HFFc6 (cell line): ENCODE measurements at places on chromosomes 11 and 22. TPM values are rescaled to one million over a fixed set of nuclear protein-coding genes. Genes with fewer than 3 reads are reported as not detected.

KIF18A gene
- total RNA-seq, result 10.9 to 21.2 TPM (median 17.0 TPM) in 3 replicates

PARVA gene
- 173 to 216 TPM (median 186 TPM) in 3 replicates for total RNA-seq

TYR gene
- total RNA-seq, result not detected in 3 replicates

CNTN5 gene
- not detected in 3 replicates for total RNA-seq

OR8D4 gene
- total RNA-seq, result not detected in 2 replicates

NOX4 gene
- 3.1 to 7.0 TPM (median 5.4 TPM) in 3 replicates for total RNA-seq

SMTNL1 gene
- not detected in 3 replicates for total RNA-seq

- H3K4me3 ChIP-seq, result no peak overlapping the region
- H3K4me1 ChIP-seq, result peaks cover 49% of the 10 kb centered on the region
- peaks cover 5% of the 10 kb centered on the region for H3K27me3 ChIP-seq
- H3K36me3 ChIP-seq, result peaks cover 53% of the 10 kb centered on the region
- H3K27ac ChIP-seq, result peak overlapping the region; percentile 9; the same call in 1 of the 2 replicates
Measured at GRCh38 chr11:130121445-130121978, 38.1 kb upstream of the ST14 start.

- DNase-seq, result no peak
- no peak overlapping the region for H3K4me3 ChIP-seq
- H3K4me1 ChIP-seq, result peaks cover 49% of the 10 kb centered on the region
- H3K27ac ChIP-seq, result no peak overlapping the region
Measured at GRCh38 chr11:131693756-131694155, 323.3 kb downstream of the NTM start.

GRCh38 chr11:92702805-92703448 is 266.5 kb upstream of the MTNR1B start:
- H3K27me3 ChIP-seq, result no peaks in the 10 kb centered on the region; the same call in 1 of the 2 replicates
- DNase-seq, result peak; percentile 17
- no peaks in the 10 kb centered on the region; the same call in 1 of the 2 replicates for H3K4me1 ChIP-seq

- no peak overlapping the region for H3K27ac ChIP-seq
- peaks cover 28% of the 10 kb centered on the region for H3K27me3 ChIP-seq
- H3K4me1 ChIP-seq, result peaks cover 20% of the 10 kb centered on the region
- DNase-seq, result no peak
Measured at GRCh38 chr11:132346558-132347148, 976.2 kb downstream of the NTM start.

- no peak overlapping the region for H3K4me3 ChIP-seq
- peaks cover 2% of the 10 kb centered on the region for H3K27me3 ChIP-seq
- DNase-seq, result no peak
- peaks cover 8% of the 10 kb centered on the region for H3K4me1 ChIP-seq
- H3K27ac ChIP-seq, result no peak overlapping the region
- H3K36me3 ChIP-seq, result no peaks in the 10 kb centered on the region
Measured at GRCh38 chr11:132187386-132187785, 817.0 kb downstream of the NTM start.

DNA sequence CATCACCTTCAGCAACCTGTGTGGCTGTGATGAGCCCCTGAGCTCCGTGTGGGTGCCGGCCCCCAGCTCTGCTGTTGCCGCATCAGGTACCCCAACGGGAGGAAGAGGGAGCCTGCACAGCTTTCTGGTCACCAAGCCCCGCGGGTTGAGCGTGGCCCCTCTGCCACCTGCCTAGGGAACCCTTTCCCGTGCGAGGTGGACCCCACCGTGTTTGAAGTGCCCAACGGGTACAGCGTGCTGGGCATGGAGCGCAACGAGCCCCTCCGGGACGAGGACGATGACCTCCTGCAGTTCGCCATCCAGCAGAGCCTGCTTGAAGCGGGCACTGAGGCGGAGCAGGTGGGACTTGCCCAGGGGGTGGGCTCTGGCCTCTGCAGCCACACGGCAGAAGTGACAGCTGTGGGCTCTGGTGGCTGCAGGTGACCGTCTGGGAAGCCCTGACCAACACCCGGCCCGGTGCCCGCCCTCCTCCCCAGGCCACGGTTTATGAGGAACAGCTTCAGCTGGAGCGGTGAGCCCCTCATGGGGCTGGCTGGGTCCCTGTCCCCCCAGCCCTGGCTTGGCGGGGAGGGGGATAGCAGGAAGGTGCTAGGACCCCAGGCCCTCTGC is 1.9 kb upstream of the SSH3 start:
- H3K27ac ChIP-seq, result no peak overlapping the region
- peaks cover 5% of the 10 kb centered on the region; the same call in 1 of the 2 replicates for H3K4me1 ChIP-seq

DNA sequence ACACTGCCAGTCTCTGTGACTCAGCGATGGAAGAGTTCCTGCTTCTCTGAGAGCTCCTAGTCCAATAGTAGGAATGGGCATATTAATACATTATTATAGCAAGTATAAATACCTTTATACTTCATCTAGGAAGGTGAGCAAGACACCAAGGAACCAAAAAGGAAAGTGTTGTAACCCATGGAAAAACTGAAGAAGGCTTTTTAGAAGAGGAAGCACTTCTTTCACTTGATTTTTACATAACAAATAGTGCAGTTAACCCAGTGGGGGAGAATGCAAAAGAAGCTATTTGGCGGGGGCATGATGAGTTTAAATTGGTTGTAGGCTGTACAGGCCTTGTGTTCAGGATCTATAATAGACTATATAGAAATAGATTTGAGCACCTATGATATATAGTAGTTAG is 31.2 kb upstream of the C11orf87 start:
- H3K36me3 ChIP-seq, result no peaks in the 10 kb centered on the region; the same call in 1 of the 2 replicates
- H3K27me3 ChIP-seq, result no peaks in the 10 kb centered on the region

DNA sequence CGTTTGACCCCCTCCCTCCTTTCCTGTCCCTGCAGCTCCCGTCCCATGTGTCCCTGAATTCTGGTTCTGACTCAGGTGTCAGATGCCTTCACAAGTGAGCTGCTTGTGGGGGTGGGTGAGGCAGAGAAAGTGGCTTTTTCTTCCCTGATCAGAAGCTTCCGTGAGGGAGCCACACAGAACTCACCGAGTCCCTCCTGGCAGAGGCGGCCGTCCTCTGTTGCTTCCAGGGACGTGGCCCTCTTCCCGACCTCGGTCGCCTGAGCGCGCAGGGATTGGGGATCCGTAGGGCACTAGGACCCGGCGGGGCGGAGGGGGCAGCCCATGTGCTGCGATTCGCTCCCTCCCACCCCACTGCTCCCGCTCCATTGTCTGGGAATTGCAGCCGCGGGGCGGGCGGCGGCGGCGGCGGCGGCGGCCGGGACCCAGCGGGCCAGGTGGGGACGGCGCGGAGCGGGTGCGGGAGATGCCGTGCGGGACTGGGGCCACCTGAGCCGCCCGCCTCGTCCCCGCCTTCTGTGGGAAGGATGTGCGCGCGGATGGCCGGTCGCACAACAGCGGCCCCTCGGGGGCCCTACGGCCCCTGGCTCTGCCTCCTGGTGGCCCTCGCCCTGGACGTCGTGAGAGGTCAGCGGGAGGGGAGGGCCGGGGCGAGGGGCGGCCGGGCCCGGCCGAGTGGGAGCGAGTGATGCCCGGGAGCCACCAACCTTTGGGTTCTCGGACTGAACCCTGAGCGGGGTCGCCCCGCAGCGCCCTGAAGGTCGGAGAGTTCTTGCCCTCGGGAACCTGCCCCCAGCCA is at the start of gene TMEM132A:
Gene TMEM132A, plus strand, starts transcription at position 351 of the 796 bp plus-strand sequence. Its CDS starts 174 bp downstream, at position 525.
- peak within 1 kb of the TSS; percentile 89 for H3K4me3 ChIP-seq
- peaks cover 19% of the 10 kb centered on the region for H3K4me1 ChIP-seq
- peak; percentile 34 for DNase-seq

GRCh38 chr11:75557666-75558494 is 4.2 kb upstream of the SERPINH1 start:
- peak overlapping the region; percentile 56 for H3K4me3 ChIP-seq
- peaks cover 79% of the 10 kb centered on the region for H3K4me1 ChIP-seq
- peak overlapping the region; percentile 99 for H3K27ac ChIP-seq
- peaks cover 2% of the 10 kb centered on the region; the same call in 1 of the 2 replicates for H3K27me3 ChIP-seq
- H3K36me3 ChIP-seq, result peaks cover 8% of the 10 kb centered on the region

GRCh38 chr11:132187814-132188213 is 817.4 kb downstream of the NTM start:
- peak; percentile 2 for DNase-seq
- peaks cover 8% of the 10 kb centered on the region for H3K4me1 ChIP-seq
- no peak overlapping the region for H3K4me3 ChIP-seq
- no peak overlapping the region for H3K27ac ChIP-seq
- H3K36me3 ChIP-seq, result no peaks in the 10 kb centered on the region

GRCh38 chr11:43547889-43548381 is 132.6 kb upstream of the HSD17B12 start:
- no peak for DNase-seq
- H3K27me3 ChIP-seq, result peaks cover 12% of the 10 kb centered on the region
- no peak overlapping the region for H3K27ac ChIP-seq
- H3K36me3 ChIP-seq, result no peaks in the 10 kb centered on the region

GRCh38 chr11:64355078-64355940 is 3.7 kb upstream of the RPS6KA4 start:
- peaks cover 2% of the 10 kb centered on the region; the same call in 1 of the 2 replicates for H3K27me3 ChIP-seq
- peak overlapping the region; percentile 65; the same call in 1 of the 2 replicates for H3K27ac ChIP-seq
- H3K4me1 ChIP-seq, result peaks cover 28% of the 10 kb centered on the region
- peak overlapping the region; percentile 62; the same call in 1 of the 2 replicates for H3K4me3 ChIP-seq
- DNase-seq, result peak; percentile 72
- H3K36me3 ChIP-seq, result no peaks in the 10 kb centered on the region

GRCh38 chr22:38455530-38456271 is 702 bp upstream of the KCNJ4 start:
- no peak for DNase-seq
- H3K27ac ChIP-seq, result no peak overlapping the region
- no peaks in the 10 kb centered on the region for H3K36me3 ChIP-seq
- no peak overlapping the region for H3K4me3 ChIP-seq
- no peaks in the 10 kb centered on the region for H3K4me1 ChIP-seq

DNA sequence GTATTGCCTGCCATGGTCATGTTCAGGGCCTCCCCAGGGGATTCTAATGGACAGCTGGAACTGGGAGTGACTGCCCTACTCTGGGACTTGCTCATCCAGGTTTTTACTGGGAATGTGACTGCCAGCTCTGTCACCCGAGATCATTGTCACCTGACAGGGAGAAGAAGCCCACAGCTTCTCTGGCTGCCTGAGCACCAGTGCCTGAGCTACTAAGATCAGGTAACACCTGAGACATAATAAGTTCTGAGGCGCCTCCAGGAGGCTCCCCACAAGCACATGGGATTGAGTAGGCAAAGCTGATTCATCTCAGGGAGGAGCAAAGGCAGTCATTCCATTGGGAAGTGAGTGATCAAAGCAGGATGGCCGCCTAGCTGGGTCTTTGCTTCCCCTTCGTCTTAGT is 84.2 kb upstream of the GALNT18 start:
- H3K27me3 ChIP-seq, result peaks cover 31% of the 10 kb centered on the region
- no peaks in the 10 kb centered on the region for H3K36me3 ChIP-seq
- no peak for DNase-seq
- peak overlapping the region; percentile 33; the same call in 1 of the 2 replicates for H3K4me3 ChIP-seq
- H3K27ac ChIP-seq, result no peak overlapping the region
- H3K4me1 ChIP-seq, result peaks cover 19% of the 10 kb centered on the region

GRCh38 chr11:65108469-65109123 is 3.1 kb upstream of the TM7SF2 start:
- H3K36me3 ChIP-seq, result no peaks in the 10 kb centered on the region
- H3K27me3 ChIP-seq, result no peaks in the 10 kb centered on the region; the same call in none of the 2 replicates
- no peak for DNase-seq
- H3K4me1 ChIP-seq, result peaks cover 19% of the 10 kb centered on the region
- no peak overlapping the region for H3K4me3 ChIP-seq
- H3K27ac ChIP-seq, result no peak overlapping the region

GRCh38 chr11:126766440-126766839 is 234.1 kb downstream of the KIRREL3 start:
- H3K27ac ChIP-seq, result no peak overlapping the region
- H3K4me1 ChIP-seq, result peaks cover 23% of the 10 kb centered on the region
- DNase-seq, result no peak
- H3K27me3 ChIP-seq, result peaks cover 5% of the 10 kb centered on the region; the same call in 1 of the 2 replicates

- no peak overlapping the region for H3K4me3 ChIP-seq
- H3K27me3 ChIP-seq, result peaks cover 13% of the 10 kb centered on the region; the same call in 1 of the 2 replicates
- DNase-seq, result no peak
Measured at GRCh38 chr22:44211946-44212930, 31.5 kb downstream of the PARVG start.

- H3K36me3 ChIP-seq, result peaks cover 25% of the 10 kb centered on the region
- peaks cover 55% of the 10 kb centered on the region for H3K4me1 ChIP-seq
- no peak for DNase-seq
- H3K4me3 ChIP-seq, result peak overlapping the region; percentile 92
- peaks cover 6% of the 10 kb centered on the region for H3K27me3 ChIP-seq
- peak overlapping the region; percentile 61 for H3K27ac ChIP-seq
Measured at GRCh38 chr11:118922745-118923627, 2.7 kb downstream of the BCL9L start.

- H3K36me3 ChIP-seq, result no peaks in the 10 kb centered on the region
- no peak overlapping the region for H3K27ac ChIP-seq
Measured at GRCh38 chr11:64692764-64693331, 30.1 kb downstream of the NRXN2 start.
